Stimulated activated CD8-positive, alpha-beta memory T cell treated with anti-CD3 and anti-CD28 coated beads, Interleukin-7, amount 100 ng/mL, for 48 hours (primary cell): ENCODE measurements at places on chromosomes 2 and 18.

DNA sequence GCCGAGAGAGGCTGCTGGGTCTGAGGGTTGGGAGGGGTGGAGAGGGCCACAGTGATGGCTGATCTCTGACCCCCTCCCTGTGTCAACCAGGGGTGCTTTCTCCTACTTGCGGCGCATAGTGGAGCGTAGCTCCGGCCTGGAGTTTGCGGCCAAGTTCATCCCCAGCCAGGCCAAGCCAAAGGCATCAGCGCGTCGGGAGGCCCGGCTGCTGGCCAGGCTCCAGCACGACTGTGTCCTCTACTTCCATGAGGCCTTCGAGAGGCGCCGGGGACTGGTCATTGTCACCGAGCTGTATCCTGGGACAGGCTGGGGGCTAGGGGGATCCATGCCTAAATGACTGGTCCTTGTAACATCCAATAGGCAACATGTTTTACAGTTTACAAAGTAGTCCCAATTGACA lies 20.9 kb upstream of the GMPPA start:
- DNase-seq = no peak

GRCh38 chr2:216188956-216189355 lies 79.8 kb downstream of the XRCC5 start:
- no peak for DNase-seq

DNA sequence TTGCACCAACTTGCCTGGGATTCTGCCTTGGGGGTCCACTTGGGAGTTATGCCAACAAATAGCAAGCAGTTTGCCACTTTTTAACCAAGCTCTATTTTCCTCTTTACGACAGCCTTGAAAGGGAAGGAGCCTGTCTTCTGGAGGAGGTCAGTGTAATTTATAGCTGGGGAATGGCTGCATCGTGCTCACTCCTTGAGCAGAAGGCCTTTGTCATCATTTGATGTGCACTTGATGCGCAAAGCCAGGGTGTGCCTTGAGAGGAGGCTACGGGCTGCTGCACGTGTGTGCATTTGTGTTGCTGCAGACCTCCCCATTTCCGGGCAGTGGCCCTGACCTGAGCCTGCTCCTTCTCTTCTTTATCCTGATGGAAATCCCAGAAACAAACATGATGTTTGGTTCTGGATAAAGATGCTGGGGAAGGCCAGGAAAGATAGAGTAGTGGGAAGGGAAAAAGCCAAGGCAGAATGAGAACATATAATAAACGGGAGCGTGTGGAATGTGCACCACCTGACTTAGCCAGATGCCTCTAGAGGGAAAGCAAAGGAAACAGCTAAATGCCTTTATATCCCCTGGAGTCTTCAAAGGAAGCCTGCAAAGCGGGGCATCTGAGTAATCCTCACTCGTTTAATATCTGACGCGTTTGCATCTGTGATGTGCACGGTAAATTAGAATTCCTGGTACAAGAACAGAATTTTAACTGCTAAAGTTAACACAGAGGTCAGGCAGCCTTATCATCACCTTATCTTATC lies 68.3 kb upstream of the ZNF521 start:
- DNase-seq = no peak

- DNase-seq = no peak
Measured at GRCh38 chr2:181203412-181203811, 223.0 kb downstream of the UBE2E3 start.

- DNase-seq = no peak
Measured at GRCh38 chr2:173922760-173923159, 42.4 kb downstream of the SP3 start.

DNA sequence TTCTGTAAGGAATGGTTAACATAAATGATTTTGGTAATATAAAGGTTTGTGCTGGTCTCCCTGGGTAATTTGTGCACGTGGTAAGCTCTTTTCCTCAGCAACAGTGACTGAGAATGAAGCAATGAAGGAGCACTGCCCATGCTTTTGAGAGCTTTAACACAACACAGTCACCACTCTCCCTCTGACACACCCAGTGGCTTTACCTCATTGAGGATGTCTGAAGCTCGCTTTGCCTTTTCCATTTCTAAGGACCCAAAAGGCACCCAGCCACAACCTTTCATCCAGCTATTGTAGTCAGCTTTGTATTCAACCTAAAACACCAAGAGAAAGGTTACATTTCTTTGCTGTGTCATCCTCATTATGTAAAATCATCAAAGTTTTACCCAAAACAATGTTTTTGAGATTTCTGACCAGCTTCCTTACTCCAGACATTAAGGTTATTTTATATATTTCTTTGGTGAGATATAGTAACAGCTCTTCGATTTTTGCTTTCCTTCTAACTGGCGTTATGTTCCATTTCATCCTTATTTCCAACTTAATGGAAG lies 51.7 kb downstream of the NEB start:
- DNase-seq = no peak

GRCh38 chr2:36770542-36771287 lies 74.2 kb downstream of the VIT start:
- DNase-seq = peak; percentile 15

- no peak for DNase-seq
Measured at GRCh38 chr2:128365217-128365905, 46.7 kb upstream of the HS6ST1 start.

DNA sequence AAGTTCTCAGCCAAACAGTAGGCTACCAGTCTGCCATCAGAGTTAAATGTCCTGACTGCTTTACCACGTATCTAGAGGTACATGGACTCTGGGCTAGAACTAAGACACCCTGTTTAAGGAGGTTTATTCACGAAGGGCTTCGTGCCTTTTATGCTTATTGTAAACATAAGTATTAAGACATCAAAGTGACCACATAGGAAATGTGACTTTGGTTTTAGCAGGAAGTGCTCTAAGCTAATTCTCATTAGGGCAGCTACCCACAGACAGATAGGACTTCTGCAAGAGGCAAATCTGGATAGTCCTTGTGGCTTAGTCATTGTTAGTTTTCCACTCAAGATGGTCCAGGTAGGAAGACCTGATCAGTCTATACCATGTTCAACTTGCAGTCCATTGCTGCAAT lies 233.3 kb upstream of the MGAT5 start:
- no peak for DNase-seq

DNA sequence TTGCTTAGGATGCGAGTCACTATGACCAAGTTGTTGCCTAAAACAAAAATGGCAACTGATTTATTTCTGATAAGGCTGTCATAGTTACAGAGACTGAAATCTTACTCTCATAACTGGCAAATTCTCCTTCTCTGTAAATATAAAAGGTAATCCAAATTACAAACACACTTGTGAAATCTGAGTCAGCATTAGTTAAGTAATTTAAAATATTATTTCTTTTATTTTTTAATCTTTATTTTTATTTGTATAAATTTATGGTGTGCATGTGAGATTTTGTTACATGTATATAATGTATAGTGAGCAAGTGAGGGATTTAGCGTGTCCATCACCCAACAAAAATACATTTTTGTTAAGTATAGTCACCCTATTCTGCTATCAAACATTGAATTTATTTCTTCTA lies 1342.8 kb upstream of the TMEFF2 start:
- no peak for DNase-seq

DNA sequence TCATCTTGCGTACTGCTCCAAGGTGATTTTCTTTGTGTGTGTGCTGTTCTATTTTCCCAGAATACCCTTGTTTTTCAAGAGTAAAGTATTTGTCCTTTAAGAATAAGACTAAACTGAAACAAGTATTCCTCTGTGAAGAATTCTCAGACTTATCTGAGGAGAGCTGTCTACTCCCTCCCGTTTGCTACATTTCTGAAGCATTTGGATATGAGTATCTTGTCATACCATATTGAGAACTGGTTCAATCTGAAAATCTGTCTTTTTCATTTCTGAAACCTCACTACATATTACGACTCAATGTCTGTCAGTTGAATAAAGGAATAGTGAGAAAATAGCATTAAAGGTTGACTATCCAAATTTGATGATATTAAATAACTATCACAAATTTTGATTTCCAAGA lies 159.4 kb downstream of the PMAIP1 start:
- no peak for DNase-seq

DNA sequence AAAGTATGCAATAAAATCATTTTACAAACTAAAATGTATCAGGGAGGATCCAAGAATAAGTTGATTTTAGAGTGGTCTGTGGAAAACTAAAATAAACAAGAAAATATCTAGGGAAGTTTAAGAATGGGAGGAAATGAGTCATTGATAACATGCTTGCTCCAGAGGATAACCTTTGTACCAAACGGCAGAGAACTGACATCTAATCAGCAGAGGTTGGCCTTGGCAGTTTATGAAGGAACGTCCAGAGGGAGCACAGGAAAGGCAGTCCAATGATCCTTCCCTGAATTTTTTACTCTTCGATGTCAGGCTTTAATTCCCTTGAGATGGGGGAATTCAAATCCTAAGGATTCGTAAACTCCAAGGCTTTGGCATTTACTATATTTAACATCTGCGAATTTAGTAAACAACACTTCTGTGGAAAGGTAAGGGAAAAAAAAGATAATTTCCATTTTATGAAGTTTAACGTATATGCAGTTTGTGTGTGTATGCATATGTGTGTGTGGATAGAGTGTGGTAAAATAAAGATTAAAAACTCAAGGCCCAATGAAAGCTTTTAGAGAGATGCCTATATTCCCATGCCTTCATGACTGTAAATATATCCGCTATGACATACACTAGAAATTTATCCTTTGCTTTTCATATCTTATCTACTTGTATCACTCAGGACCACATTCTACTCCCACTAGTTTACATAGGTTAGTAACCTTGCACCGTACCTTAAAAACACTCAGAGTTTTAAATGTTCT lies 8.7 kb upstream of the INPP1 start:
- no peak for DNase-seq

- DNase-seq = no peak
Measured at GRCh38 chr2:121235542-121235941, 49.5 kb downstream of the TFCP2L1 start.

GRCh38 chr2:65204461-65205210 lies 23.0 kb upstream of the ACTR2 start:
- no peak for DNase-seq

- no peak for DNase-seq
Measured at GRCh38 chr2:126860385-126860784, 38.3 kb upstream of the TEX51 start.

GRCh38 chr2:168064011-168064998 lies 183.1 kb downstream of the STK39 start:
- DNase-seq = no peak

DNA sequence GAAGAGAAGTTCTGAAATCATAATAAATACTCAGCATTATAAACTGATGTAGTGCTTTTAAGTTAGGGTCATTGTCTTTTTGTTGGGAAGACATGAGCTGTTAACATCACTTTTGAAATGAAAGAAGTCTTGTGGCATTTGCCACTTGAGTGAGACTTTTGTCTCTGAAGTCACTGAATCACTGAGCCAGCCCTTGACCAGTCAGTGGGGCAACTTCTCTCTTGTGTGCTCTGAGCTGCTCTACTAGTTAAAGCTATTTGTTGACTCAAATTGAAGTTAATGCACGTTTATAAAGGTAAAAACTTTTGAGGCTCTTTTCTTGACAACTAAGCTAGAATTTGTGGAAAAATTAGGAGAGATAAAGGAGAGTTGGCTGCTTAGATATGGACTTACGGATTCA lies 6.7 kb downstream of the WDR43 start:
- DNase-seq = no peak

GRCh38 chr2:233953087-233953801 lies 36.1 kb downstream of the TRPM8 start:
- no peak for DNase-seq

- no peak for DNase-seq
Measured at GRCh38 chr2:122736279-122736678, 980.8 kb downstream of the TSN start.

GRCh38 chr2:37923308-37924055 lies 1.6 kb upstream of the RMDN2 start:
- no peak for DNase-seq

DNA sequence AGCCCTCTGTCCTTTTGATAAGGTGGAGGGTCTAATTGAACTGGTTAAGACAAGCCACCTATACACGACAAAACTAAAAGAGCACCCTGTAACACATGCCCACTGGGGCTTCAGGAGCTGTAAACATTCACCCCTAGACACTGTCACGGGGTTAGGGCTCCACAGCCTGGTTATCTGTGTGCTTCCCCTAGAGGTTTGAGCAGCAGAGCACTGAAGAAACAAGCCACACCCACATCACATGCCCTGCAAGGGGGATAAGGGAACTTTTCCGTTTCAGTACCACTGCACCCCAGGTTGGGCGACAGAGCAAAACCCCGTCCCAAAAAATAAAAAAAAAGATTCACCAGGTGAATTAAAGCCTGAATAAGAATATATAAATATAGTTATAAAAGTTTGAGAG lies 913.7 kb upstream of the ACVR2A start:
- no peak for DNase-seq

- no peak for DNase-seq
Measured at GRCh38 chr18:10085416-10085815, 171.6 kb downstream of the VAPA start.

GRCh38 chr2:30765191-30765590 lies 42.1 kb downstream of the CAPN13 start:
- no peak for DNase-seq

GRCh38 chr2:216735086-216735485 lies 39.7 kb upstream of the IGFBP5 start:
- no peak for DNase-seq

GRCh38 chr2:194616334-194616733 lies 1040.7 kb upstream of the SLC39A10 start:
- no peak for DNase-seq

DNA sequence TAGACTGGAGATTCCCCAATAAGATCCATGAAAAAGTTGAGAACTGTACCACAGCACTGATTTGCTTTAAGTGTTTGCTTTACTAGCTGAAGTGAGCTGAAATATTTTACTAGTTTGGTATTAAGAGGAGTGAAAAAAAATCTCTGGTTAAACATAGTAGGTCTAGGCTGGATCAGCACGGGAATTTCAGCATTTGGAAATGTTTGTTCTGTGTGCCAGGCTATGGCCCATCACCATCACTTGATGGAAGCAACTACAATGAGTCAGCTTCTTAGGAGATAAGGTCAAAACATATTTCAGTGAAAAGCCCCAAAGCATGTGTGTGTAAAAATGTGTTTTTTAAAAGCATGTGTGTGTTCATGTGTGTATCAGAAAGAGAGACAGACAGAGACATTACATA lies 131.4 kb upstream of the DNMT3A start:
- no peak for DNase-seq

DNA sequence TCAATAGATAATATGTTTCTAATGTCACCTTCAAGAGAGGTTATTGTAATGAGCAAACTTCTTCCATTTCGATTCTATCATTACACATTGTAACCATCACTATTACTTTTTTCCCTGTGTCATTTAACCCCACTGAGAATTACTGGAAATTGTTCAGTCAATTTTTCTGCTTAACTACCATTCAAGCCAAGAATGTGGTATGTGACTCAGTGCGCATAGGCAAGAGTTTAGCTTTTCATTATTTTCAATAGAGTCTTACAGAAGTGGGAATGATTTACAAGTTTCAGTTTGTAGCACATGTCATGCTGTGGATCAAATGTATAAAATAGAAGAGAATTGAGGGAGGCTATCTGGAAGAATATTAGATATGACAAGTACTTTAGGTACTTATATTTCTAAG lies 34.3 kb upstream of the PIEZO2 start:
- no peak for DNase-seq

DNA sequence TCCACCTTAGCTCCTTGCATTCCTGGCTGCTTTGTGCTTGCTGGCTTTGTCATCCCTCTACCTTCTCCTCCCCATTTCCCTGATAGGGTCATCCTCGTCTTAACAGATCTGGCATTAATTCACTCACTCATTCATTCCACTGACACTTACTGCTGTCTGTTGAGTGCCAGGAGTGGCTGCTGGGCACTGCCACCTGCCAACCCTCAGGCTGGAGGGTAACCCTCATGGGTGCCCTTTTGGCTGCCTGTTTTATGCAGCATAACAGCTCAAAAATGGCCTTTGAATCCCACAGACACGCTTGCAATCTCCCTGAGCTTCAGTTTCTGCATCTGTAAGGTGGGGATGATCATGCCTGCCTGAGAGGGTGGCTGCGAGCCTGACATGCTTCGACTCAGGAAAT lies 25.2 kb downstream of the FHOD3 start:
- DNase-seq = no peak
